Stimulated activated CD4-positive, alpha-beta T cell treated with anti-CD3 and anti-CD28 coated beads, Interleukin-12 subunit alpha, Interleukin-12 subunit beta, amount 100 ng/mL, for 48 hours (primary cell): ENCODE measurements at places on chromosomes 7 and 10.

- DNase-seq = no peak
These were observed 242.6 kb downstream of the CNTNAP2 start for GRCh38 chr7:146359176-146359575.

- DNase-seq = no peak
These were observed 145.2 kb downstream of the DNAJB6 start for GRCh38 chr7:157482025-157482424.

GRCh38 chr7:146787266-146787665 is 670.7 kb downstream of the CNTNAP2 start:
- no peak for DNase-seq

GRCh38 chr7:10685040-10685439 is 288.6 kb upstream of the PHF14 start:
- DNase-seq = no peak

GRCh38 chr7:100884736-100885439 is 4.6 kb downstream of the UFSP1 start:
- no peak for DNase-seq

- no peak for DNase-seq
These were observed 425.9 kb upstream of the GHITM start for GRCh38 chr10:83713423-83713822.

GRCh38 chr10:65416094-65416493 is 1509.7 kb upstream of the LRRTM3 start:
- DNase-seq = no peak

DNA sequence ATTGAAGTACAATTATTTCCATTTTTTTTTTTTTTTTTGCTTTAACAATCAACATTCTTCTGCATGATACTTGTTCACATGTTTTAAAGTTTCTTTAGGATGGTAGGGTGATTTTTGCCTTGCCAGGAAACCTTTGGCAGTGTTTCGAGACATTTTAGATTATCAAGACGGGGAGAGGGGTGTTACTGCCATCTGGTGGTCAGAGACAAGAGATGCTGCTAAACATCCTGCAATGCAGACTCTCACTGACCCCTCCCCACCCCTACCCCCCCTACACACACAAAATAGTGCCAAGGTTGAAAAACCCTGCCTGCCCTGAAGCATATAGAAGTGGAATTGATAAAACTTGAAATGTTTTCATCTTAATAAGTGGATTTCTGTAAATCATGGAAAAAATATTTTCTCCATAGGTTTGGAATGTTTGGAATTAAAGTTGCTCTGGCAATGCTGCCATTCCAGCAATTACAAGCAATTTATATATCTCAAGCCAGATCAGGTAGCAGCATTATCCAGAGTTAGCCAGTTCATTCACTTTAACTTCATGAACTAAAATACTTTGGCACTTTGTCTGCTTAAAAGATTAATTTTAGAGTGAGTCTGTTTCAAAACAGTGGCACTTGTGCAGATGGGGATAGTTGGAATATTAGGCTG is 62.1 kb downstream of the SDHAF3 start:
- peak; percentile 18 for DNase-seq

DNA sequence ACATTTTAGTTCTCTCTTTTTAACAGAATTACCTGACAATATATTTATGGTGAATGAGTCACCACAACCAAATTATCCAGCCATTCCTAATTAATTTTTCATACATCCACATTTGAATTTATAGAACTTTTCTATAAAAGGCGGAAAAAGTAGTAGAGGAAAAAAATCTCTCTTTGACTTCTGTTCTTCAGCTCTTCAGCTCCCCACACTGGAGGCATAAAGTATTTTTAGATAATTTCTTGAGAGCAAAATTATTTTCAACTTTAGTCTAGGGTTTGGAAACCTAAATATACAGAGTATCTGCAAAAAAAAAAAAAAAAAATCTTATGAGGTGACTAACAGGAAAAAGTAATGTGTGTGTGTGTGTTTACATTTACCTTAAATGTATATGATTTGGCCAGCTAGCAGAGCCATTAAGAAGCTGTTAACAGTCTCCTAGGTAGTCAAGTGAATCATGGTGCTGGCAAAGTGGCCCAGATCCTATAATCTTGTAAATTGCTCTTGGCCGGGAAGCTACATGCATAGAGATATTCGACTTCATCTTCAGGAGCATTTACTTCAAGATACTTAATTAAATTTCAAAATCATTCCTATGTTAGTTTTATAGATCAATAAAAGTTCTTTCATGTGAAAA is 383.1 kb upstream of the STEAP1 start:
- DNase-seq = no peak

- DNase-seq = no peak
These were observed 7.0 kb downstream of the TMEM243 start for GRCh38 chr7:87212498-87212897.

GRCh38 chr7:25877802-25878789 is 273.9 kb upstream of the NFE2L3 start:
- DNase-seq = no peak

GRCh38 chr7:68125168-68125567 is 1128.5 kb downstream of the TYW1 start:
- no peak for DNase-seq

GRCh38 chr7:106616708-106617051 is 44.3 kb downstream of the CCDC71L start:
- no peak for DNase-seq

DNA sequence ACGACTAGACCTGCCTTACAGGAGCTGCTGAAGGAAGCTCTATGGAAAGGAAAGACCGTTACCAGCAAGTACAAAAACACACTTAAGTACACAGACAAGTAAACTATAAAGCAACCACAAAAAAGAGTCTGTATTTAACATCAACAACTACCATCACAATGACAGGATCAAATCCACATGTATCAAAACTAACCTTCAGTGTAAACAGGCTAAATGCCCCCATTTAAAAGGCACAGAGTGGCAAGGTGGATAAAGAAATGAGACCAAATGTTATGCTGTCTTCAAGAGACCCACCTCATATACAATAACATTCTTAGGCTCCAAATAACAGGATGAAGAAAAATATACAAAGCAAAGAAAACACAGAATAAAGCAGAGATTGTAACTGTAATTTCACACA is 307.0 kb upstream of the DKK1 start:
- DNase-seq = no peak

- DNase-seq = no peak
These were observed 218.5 kb downstream of the DNAJB6 start for GRCh38 chr7:157555313-157555712.

DNA sequence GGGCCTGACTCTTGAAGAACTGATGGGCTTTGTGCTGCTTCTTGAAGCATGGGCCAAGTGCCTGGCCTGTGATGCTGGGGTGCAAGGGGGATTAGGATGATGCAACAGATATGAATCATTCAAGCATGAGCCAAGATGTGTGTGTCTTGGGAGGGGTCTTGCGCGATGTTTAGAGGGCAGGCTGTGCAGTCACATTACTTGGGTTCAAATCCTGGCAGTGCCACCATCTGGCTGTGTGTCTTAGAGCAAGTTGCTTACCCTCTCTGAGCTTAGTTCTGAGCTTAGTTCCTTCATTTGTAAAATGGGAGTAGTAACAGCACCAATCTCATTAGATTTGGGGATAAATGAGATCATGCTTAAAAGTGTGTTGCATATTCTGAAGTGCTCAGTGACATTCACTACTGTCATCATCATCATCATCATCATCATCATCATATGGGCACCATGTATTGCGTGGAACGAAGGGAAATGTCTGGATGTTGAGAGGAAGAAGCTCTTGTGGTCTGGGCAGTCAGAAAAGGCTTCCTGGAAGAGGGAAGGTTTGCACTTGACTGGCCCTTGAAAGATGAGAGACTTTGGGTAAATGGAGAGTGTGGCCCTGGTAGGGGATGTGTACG is 9.3 kb downstream of the UNC5B start:
- DNase-seq = no peak

GRCh38 chr7:64632029-64632428 is 33.9 kb upstream of the ZNF107 start:
- no peak for DNase-seq

GRCh38 chr7:156206174-156206573 is 393.9 kb upstream of the SHH start:
- no peak for DNase-seq

GRCh38 chr7:31488562-31489203 is 25.2 kb upstream of the ITPRID1 start:
- DNase-seq = peak; percentile 16

GRCh38 chr7:44106311-44107065 is 2.3 kb downstream of the AEBP1 start:
- DNase-seq = no peak

GRCh38 chr7:157016352-157017041 is 6.0 kb upstream of the MNX1 start:
- DNase-seq = no peak

DNA sequence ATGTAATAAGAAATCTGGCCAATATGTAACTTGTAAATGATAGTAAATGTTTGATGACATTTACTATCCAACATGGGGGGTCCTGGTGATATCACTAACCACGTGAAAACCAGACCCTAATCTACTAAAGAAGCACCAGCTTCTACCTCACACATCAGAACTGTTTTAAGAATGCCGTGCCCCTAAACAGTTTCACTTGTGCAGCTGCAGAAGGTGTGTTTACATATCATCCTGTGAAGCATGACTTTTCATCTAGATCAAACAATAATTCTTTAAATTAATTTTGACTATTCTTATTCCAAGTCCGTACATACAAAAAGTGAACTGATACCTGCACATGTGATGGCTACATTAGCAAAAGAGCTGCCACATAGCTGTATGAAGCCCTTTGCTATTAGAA is 61.0 kb downstream of the STEAP1B start:
- DNase-seq = no peak

DNA sequence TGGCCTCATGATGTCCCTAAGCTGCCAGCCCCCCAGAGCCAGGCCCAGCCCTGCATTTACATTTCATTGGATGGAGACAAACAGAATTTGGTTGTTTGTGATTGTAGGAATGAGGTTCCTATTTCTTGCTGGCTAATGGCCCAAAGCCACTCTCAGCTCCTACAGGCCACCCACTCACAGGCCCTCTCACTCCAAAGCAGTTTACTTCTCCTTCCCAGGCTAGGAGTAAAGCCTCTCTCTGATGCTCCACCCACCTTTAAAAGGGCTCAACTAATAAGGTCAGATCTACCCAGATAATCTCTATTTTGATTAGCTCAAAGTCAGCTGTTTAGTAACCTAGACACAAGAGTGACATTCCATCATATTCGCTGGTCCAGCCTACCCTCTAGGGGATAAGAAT is 11.2 kb upstream of the CUZD1 start:
- no peak for DNase-seq

DNA sequence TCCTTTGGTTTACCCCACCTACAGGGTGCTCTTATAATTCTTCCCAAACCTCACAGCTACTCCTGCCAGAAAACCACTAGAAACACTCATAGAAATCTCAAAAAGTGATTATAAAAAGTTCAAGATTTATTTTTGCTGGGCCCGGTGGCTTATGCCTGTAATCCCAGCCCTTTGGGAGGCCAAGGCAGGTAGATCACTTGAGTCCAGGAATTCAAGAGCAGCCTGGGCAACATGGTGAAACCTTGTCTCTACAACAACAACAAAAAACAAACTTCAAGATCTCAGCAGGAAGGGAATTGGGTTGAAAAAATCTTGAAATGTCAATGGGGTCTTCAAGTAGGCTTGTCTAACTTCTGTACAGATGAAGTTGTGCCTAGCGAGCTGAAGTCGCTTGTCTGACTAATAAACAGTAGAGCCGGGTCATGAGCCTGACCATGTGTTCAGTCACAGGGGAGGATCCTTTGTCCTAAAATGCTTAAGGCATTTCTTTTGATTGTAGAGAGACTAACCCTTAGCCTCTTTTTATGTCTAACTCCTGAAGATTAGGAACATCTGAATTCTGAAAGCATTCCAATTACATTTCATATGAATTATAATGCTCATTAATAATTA is 124.6 kb downstream of the NOC3L start:
- DNase-seq = no peak

GRCh38 chr10:97820096-97820704 is 29.4 kb upstream of the GOLGA7B start:
- no peak for DNase-seq

- DNase-seq = peak; percentile 44
These were observed 1.6 kb downstream of the SFMBT2 start for GRCh38 chr10:7409045-7409731.

DNA sequence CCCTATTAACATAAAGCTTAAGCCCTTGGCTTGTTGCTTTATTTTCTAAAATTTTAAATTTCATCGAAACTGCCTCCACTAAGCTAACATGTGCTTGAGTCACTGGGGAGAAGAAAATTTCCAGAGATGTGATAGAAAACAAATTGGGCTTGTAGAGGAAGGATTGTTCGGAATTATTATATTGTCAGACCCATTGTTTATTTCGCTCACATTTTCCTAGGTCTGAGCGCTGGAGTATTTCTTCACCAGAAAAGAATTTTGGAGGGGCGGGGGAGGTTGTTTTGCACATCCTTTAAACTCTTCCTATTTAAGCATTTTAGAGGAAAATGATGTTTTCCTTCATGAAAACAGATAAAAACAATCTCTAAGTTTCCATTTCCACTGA is 29.1 kb downstream of the CELF2 start:
- DNase-seq = no peak

DNA sequence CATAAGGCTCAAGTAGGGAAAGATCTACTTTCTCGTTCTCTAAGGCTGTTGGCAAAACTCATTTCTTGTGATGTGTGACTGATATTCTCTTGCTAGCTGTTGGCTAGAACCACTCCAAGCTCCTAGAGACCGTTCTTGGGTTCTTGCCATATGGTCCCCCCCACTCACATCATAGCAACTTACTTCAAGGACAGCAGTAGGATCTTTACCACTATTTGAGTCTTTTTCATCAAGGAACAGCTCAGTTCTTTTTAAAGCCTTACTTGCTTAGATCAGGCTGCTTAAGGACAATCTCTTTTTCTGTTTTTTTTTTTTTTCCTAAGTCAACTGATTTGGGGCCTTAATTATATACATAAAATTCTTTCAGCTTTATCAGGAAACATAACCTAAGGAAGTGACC is 251.1 kb downstream of the GPR37 start:
- no peak for DNase-seq

DNA sequence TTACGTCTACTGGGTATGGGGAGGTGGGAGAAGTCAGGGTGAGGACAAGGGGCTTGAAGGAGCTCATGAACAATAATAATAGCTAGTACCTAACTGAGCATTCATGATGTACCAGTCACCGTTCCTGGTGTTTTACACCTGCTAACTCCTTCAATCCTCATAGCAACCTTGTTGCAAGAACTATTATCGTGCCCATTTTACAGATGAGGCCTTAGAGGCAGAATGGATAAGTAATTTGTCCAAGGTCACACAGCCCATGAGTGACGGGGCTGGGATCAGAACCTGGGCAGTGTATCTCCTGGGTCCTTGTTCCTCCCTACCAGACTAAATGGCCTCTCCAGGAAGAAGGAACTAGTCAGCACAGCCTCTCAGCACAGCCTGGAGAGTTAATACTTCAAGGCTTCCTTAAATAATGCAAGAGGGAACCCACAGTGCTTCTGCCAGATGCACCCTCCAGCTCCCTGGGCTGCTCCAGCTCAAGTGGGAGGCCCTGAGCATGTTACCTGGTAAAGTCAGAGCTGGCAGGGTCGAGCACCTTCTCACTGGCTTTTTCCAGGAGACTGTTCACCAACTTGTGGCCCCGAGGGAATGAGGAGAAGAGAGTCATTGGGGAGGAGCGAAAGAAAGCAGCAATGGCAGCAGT is 28.8 kb downstream of the RRP12 start:
- DNase-seq = no peak
